ENCODE measurements at places on chromosomes 4 and X.

- no peak for DNase-seq
Observed at GRCh38 chr4:69999420-69999819, 3.7 kb downstream of the STATH start.

- DNase-seq = no peak
Observed at GRCh38 chrX:37659047-37659446, 26.5 kb upstream of the XK start.

DNA sequence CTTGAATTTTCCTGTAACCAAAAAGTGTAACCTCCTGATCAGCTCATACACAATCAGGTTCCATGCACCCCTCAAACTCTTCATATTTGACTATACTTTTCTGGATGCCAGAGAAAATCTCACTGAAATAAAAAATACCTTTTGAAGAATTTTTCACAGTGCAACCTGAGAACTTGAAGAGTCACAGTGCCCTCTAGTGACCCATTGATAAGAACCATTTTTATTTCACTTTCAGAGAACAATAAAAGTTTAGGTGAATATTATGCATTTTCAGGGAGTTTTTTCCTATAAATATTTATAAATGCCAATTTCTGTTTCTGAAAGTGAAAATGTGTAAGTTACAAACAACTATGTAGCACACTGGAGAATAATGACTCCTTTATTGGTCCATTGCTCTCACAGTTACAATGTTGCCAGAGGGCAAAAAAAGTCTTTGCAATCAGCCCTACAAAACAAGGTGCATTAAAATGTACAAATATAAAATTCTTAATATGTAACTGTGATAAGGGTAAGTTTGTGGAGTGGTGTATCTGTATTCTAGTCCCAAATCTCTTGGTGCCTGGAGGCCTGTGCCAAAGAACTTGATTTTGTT, 153.6 kb upstream of the INTU start:
- DNase-seq = no peak

DNA sequence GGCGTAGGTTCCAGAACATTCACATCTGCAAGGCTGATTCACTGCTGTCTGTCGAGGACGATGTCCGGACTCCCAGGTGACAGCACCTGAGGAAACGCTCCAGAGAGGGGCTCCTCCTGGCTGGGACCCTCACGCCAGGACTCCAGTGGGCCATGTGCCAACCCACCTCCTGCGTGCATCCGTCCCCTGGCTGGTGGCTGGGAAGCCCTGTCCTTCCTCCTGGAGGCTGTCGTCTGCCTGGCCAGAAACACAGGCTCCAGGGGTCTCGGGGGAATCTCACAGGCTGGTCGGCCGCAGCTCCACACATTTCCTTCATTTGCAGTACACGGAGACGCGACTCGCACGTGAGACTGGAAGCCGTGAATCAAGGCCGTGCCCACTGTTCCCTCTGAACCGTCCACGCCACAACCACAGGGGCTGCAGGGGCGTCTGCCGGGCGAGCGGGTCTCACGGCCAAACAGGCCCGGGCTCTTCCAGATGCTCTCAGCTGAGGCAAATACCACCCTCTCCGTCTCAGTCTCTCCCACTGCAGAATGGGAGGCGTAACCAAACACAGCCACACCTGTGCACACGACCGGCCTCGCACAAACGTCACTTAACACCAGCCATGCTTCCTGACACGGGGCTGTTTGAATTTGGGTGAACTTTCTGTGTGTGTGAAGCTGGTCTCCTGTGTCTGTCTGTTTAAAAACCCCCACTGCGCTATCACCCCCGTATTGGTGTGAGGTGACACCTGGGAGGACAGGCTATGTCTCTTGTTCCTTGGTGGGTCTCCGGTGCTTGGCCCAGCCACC, 38.7 kb upstream of the MXD4 start:
- no peak for DNase-seq

GRCh38 chr4:12319765-12320164, 891.1 kb upstream of the HS3ST1 start:
- no peak for DNase-seq

DNA sequence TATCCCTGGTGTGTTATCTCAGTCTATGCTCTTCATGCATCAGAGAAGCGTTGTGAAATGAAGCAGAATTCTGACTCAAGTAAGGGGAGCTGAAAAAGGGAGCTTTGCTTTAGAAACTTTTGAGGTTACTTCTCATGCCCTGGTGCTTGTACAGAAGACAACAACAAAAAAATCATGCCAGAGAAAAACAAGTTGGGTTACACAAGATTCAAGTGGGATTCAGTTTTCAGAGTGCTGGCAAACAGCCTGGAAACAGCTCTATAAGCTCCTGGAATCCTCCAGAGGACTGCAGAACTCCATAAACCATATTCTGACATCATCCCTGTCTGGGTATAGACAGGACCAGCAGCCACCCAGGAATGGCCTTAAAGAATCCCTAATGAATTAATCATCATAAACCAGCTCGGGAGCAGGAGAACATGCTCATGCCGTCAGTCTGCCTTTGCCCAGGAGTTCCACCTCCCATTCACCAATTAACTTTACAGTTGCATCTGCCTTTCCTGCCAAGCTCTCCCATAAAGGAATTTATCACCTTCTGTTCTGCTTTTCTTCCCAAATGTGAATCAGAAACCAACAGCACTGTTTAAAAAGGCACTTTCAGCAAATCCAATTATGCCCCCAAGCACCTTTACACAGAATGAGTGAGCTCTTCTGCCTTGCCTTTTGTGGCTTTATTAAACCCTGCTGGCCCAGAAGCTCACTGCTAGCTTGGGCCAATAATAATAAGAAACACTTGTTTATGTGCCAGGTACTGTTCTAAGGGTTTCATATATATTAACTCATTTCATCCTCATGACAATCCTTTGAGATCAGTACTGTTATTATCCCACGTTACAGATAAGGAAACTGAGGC, 54.5 kb upstream of the FBXW7 start:
- no peak for DNase-seq

GRCh38 chrX:21659320-21659719, 1.2 kb upstream of the KLHL34 start:
- no peak for DNase-seq

DNA sequence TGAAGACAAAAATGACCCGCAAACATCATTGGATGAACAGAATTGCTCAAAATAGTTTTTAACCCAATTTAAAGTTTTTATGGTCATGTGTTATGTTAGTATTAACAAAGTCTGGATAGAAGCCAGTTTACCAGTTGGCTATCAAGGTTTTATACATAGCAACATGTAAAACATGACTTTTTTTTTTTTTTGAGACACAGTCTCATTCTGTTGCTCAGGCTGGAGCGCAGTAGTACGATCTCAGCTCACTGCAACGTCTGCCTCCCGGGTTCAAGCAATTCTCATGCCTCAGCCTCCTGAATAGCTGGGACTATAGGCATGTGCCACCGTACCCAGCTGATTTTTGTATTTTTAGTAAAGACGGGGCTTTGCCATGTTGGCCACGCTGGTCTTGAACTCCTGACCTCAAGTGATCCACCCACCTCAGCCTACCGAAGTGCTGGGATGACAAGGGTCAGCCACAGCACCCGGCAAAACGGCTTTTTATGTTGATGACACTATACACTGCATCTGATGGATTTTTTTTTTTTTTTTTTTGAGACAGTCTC, 3.4 kb downstream of the SAT1 start:
- DNase-seq = no peak

- no peak for DNase-seq
Observed at GRCh38 chr4:53889326-53890055, 174.9 kb downstream of the CHIC2 start.

- no peak for DNase-seq
Observed at GRCh38 chrX:131061306-131061705, 3.2 kb downstream of the ARHGAP36 start.

DNA sequence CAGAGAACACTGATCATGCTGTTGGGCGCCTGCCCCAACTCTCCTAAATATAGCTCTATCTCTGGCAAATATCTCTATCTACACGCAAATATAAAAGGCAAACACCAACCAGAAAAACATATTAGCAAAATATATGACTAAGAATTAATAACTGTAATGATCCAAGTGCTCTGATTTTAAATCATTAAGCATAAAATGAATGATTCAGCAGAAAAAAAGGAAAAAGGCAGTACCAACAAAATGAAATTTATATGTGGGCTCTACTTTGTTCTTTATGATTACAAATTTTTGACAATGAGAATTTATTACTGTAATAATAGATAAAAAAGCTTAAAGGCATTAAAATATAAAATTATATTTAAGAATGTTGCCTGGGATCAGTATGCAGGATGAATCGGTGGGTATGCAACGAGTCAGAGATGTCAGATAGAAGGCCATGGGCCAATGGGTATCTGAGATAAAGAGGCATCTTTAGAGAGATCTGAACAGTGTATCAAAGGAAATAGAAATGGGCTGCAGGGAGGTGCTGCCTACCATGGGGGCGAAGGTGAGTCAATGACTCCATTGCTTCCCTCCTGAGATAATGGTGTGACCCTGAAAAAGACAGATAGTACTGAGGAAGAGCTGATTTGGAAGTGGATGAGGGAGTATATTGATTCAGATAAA, 234.8 kb downstream of the SCFD2 start:
- DNase-seq = no peak

DNA sequence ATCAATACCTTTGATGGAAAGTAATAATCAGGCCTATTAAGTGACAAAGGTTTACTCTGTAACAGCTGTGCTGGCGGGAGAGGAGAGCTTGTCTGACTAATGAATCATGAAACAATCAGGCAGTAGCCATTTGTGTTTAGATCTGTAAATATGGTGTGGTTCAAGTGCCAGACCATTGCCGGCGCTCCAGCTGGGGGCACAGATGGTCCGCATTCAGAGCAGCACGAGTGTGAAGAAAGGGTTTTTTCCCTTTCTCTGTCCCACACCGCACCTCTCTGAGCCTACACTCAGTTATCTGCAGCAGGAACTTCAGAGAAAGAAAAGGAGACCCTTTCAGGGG, 111.3 kb upstream of the PAQR3 start:
- DNase-seq = no peak

DNA sequence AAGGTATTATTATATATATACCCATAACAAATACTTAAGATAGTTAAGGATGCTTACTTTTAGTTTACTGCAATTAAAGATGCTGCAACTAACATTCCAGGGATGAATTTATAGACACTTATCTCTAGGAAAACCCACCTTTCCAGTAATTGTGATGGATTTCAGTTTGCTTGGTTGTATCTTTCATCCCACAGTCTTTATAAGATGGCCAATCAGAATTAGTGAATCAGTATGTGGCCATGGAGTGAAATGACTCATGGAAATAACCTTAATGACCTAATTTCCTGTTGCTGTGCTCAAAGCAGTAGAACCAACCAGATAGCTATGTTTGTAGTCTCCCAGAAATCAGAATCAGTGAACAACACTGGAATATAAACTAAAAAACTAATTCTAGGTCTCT, 26.4 kb downstream of the MOSPD2 start:
- DNase-seq = no peak

DNA sequence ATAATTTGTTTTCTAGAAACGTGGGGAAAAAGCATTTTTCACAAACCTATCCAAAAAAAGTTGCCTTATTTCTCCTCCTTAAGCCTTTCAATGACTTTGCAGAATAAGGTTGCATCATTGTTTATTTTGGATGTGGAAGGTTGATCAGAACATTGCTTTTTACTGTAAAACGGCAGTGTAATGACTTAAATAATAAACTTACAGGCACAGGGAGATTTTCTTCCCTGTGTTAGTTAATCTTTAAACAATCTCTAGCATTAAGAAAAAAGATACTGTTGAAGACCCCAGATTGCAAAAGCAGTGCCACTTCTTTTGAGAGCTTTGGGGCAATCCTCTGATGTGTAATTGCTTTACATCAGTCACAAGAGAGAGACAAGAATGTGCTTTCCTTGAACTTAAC, 153.4 kb downstream of the ARX start:
- no peak for DNase-seq

DNA sequence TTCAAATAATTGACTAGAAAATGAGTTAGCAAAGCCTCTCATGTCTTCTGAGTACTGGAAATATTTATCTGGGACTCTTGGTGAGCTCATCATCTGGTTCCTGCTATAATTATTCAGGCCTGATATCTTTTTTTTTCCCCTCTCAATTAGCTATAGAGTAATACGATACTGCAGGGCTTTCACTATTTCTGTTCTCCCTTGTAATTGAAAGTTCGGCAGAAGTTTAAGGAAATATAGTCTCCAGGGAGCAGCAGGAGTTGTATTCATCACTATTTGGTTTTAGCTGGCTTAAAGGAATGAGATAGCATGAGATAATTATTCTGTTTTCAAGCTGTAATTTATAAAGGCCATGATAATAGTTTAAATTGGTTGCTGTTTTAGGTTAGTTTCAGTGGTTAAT, 378.6 kb upstream of the EPHA5 start:
- DNase-seq = no peak

DNA sequence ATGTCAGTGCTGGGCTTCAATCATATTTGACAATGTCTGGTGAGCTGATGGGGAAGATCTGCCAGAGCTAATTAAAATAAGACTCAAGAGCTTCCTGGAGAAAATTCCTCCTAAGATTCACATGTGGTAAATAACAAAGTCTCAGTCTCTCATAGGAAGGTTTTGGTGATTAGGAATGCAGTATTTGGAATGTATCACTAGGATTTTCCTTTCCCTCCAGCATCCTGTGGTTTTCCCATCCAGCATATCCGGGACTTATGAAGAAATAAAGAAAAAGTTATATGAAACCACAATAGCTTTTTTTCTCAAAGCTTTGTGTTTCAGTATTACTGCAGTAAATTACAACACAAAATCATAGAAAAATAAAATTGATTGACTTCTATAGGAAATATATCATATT, 1597.1 kb downstream of the ADGRL3 start:
- no peak for DNase-seq

DNA sequence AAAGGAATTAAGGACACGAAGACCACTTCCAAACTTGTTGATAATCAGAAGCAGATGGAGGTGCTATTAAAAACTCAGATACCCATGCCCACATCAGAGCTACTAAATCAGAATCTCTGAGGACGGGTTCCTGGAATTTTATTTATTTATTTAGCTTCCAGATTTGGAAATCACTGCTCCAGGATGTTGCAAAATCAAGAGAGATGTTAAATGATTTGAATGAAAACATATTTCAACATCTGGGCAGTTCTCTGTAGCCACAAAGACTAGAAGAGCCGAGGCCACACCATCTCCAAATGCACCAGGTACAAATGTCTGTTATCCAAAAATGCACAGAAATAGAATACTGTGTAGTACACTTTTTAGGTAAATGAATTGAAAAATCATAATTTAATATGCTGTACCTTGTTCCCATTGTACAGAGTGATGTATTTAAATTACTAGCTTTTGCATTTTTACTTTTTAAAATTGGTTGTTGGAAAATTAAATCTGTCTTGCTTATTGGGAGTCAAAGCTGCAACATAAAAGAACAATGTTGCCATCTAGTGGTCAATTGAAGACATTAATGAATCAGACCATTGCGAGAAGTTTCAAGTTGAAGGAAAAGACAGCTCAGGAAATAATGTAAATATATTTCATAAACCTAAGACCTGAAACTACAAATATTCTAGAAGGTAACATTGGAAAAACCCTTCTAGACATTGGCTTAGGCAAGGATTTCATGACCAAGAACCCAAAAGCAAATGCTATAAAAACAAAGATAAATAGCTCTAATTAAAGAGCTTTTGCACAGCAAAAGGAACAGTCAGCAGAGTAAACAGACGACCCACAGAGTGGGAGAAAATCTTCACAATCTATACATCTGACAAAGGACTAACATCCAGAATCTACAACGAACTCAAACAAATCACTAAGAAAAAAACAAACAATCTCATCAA, 151.3 kb upstream of the TTC29 start:
- DNase-seq = no peak

Measured in stimulated activated CD8-positive, alpha-beta memory T cell treated with anti-CD3 and anti-CD28 coated beads, Interleukin-2, amount 100 ng/mL, for 1 hour (primary cell).